ENCODE measurements at places on chromosomes 2 and 18.
A peak's percentile ranks its signal among the peaks of the same experiment; 100 is the strongest.

- DNase-seq = no peak
Measured at GRCh38 chr2:219540784-219541504, 2.7 kb downstream of the CHPF start.

- no peak for DNase-seq
Measured at GRCh38 chr2:71934320-71934593, 213.4 kb downstream of the CYP26B1 start.

DNA sequence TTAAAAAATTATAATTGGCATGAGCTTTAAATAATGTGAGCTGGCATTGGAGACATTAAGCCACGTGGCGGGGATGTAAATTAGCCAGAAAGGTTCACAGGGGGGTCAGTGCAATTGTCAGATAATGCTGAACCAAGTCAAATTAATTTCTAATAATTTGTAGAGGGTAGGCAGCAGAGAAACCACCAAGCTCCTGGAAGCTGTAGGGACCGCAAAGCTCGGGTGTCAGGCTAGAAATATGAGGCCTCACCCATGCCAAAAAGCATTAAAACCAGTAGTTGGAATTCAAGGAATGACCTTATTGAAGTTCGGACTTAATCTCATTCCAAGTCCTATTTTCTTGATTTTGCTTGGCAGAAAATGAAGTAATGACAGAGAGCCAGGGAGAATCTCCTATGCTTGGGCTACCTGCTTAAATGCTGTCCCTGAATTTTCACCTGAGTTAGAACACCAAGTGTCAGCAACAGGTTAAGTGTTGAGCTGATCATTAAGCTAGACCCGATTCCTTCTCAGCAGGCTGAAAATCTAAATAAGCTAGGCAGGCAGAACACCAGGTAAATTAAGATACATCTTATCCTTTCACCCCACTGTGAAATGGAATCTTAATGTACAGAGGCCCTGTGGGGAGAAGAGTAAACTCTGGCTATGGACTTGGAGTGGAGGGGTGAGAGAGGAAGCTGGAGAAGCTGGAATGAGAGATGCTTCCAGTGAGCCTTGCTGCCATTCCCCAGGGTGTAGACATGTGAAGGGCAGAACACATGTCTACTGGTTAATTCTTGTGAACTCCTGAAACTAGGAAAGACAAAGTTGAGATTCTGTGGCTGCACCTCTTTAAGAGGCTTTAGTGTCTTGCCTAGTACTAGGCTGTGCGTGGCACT lies 520.0 kb downstream of the SLC4A3 start:
- no peak for DNase-seq

- no peak for DNase-seq
Measured at GRCh38 chr2:124874676-124875075, 849.6 kb downstream of the CNTNAP5 start.

- no peak for DNase-seq
Measured at GRCh38 chr2:132609101-132609890, 60.7 kb downstream of the LYPD1 start.

- peak; percentile 16 for DNase-seq
Measured at GRCh38 chr2:50602636-50603327, 429.1 kb downstream of the NRXN1 start.

GRCh38 chr18:63074981-63075404 lies 244.6 kb downstream of the BCL2 start:
- peak; percentile 67 for DNase-seq

GRCh38 chr2:48531141-48531648 lies 1.2 kb downstream of the STON1 start:
- DNase-seq = peak; percentile 22

DNA sequence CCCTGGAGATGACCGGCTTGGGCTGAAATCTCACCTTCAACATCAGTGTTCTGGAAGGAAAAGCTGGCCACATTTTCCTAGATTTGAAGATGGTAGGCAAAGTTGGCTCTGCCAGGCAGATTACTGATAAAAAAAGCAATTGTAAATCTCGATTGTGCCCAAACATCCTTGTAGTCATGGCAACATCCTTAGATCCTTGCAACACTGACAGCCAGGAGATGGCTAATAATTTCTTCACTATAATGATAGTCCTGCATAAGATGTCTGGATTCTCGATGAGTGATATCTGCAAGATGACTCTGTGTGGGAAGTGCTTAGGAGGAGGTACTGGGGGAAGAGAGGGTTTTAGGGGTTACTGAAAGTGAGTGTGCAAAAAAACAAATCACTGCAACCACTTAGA lies 149.1 kb downstream of the FSHR start:
- no peak for DNase-seq

DNA sequence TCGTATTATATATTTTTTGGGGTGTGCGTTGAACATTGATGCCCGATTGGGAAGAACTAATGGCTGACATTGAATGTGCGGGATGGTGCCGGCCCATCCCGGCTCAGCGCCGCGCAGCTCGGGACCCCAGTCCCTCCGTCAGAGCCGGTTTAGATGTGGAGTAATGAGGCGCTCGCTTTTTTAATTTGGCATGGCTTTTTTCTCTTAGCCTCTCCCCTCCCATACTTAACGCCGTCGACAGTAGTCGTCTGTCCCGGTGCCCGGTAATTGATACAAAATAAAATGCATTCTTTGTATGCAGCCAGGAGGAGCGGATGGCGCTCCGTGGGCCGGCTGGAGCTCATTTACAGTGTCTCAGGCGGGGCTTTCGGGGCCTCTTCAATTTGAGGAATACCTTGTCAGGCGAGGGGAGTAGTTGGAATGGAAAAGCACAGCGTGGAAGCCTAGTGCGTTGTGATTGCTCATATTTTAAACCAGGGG lies 209.2 kb downstream of the GBX2 start:
- no peak for DNase-seq

All from nephron progenitor cell (in vitro differentiated cells).